ENCODE measurements at places on chromosomes 13 and 19.

- DNase-seq: no peak
Observed at GRCh38 chr13:50400035-50400726, 384.9 kb downstream of the KCNRG start.

GRCh38 chr19:48946463-48947257 lies 8.0 kb upstream of the BAX start:
- DNase-seq: no peak

DNA sequence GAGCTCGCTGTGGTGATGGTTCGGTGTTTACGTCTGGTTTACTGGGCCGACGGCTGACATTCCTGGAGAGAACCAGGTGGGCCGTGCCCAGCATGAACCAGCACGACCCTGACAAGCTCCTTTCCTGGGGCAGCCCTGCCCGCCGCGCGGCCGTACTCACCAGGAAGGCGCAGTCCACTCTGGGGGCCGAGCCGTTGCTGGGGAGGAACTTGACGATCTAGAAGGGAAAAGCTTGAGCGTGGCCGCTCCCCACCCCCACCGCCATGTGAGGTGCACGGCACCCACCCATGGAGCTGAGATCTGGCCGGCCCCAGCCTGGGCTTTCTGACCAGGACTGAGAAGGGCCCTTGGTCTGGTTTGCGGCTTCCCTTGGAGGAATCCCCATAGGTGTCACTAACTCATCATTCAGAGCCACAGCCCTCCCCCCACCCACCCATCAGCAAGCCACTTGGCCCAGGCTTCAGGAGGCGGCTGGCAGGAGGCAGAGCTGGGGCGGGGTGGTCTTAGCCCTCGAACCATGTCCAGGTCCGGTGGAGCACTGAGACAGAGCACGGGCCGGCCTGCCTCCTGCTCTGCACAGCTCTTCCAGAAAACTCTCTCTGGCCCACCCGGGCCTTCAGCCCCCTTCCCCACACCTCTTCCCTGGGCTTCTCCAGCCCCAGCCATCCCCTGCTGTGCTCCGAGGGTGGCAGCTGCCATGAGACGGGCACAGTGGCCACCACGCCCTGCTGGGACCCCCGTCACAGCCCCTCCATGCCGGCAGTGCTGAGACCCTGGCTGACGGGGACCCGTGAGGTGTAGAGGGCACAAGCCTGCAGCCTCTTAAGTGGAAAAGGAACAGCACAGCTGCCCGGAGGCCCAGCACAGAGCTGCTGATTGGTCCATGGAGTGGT lies 6.2 kb downstream of the ATP4B start:
- DNase-seq: no peak

DNA sequence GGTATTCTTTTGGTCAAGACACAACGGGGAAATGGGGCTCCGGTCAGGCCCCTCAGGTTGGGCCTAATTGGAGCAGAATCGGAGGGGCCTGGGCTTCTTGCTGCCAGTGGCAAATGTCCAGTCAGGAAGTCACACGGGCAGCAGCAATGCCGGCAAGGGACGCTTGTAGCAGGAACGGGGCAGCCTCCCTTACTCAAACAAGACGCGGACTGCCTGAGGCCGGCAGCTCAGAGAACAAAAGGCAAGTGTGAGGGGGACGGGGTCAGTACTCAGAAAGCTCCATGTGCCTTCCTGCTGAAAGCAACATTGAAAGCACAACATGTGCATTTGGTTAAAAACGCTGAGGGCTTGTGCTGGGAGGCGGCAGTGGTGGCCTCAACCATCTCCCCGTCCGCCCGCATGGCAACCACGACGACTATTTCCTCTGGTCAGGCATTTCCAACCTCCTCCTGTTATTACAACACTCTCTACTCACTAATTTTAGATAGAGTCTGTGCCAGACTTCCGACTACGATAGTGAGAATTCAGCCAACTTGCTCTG lies 20.5 kb upstream of the RASA3 start:
- DNase-seq: no peak

GRCh38 chr19:16859626-16860025 lies 29.2 kb upstream of the F2RL3 start:
- DNase-seq: no peak

DNA sequence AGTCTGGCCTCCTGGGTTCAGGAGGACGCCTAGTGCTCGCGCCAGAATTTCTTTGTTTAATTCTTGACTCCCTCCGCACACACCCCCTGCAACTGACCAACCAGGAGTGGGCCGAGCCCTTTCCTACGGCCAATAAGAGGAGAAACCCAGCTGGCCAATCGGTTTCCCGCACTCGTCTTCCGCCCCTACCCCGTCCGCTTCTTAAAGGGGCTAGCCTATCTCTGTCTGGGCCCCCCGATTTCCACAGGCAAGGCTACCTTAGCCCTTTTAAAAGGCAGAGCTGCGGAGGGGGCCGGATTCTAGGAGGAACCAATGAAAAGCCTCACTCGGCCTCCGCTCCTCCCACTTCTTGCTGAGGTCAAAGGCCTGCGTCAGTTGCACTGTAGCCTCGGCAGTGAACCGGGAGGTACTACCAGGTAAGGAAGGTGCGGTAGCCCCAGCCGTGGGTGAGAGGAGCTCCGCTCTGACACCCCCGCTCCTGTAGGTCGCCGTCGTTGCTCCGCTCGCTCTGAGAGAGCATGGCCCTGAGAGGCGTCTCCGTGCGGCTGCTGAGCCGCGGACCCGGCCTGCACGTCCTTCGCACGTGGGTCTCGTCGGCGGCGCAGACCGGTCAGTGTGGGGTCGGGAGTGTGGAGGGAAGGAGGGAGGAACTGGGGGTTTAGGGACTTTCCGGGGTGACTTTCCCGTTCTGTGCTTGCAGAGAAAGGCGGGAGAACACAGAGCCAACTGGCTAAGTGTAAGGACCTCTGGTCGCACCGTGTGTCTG lies at the start of gene GCDH:
TSS of gene GCDH (plus strand) at position 374 of the 766 bp plus-strand sequence. CDS start at position 519, 145 bp downstream.
- DNase-seq: peak; percentile 80

DNA sequence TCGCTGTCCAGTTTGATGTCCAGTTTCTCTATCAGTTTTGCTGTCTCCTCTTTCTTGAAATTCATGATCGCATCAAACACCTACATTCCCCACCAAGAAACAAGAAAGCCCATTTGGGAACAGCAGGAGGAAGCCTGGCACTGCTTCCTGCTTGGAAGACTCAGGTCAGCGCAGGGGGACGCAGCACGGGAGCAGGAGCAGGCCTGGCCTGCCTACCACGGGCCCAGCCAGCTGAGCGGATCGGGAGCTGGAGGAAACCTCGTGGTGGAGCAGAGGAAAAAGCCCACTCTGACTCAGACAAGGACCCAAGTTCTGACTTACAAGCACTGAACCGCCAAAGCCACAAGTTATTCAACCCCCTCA lies 3.9 kb downstream of the EEF2 start:
- DNase-seq: no peak

DNA sequence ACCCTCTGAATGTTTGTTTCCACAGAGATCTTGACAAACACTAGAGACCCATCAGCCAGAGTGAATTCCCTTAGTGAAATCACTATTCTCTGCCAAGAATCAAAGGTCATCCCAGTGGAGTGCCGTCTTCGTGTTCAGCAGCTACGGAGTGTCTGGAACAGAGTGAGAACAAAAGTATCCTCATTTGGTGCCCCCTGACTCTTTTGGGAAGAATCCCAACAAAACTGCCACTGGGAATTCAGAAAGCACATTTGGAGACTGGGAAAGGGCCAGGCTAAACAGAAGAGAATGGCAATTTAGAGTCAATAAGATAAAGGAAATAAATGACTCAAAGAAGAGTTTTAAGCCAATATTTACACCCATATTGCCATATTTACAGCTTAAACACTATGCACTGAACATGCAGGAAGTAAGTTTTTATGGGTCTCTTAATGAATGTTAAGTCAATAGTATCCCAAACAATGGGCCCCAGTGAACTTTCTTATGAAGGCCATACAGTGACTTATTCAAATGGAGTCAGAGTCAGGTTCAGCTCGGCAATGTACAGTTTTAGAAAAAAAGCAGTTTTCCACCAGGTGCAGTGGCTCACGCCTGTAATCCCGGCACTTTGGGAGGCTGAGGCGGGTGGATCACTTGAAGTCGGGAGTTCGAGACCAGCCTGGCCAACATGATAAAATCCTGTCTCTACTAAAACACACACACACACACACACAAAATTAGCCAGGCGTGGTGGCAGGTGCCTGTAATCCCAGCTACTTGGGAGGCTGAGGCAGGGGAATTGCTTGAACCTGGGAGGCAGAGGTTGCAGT lies 392.6 kb downstream of the KLF5 start:
- no peak for DNase-seq

- DNase-seq: no peak
Observed at GRCh38 chr13:29067306-29067945, 247.3 kb downstream of the MTUS2 start.

DNA sequence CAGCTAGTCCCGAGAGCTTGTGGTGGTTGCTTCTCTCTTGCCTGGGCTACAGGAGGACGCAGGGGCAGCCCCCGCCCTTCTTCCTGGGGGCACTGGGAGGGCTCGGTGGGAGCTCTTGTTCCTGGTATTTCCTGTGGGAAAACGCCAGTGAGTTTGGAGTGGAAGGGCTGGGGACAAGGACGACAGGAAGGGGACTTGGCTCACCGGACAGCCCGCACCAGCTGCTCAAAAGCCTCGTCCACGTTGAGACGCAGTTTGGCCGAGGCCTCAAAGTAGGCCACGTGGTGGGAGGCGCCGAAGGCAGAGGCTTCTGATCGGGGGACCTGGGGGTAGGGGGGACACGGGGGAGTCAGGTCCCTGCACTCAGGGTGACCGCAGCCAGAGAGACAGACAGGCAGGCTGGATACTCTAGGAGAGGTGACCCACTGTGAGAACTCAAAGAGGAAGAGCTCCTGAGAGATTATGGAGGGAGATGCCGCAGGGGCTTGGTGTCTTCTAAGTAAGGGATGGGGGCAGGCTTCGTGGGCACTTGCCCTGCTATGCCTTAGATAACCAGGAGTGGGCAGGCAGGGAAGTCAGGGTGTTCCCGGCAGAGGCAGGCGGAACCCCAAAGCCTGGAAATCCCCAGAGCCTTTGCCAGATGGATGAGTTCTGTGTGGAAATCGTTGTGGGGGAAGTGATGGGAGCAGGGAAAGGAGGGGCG lies 4.3 kb downstream of the RRAS start:
- DNase-seq: no peak

DNA sequence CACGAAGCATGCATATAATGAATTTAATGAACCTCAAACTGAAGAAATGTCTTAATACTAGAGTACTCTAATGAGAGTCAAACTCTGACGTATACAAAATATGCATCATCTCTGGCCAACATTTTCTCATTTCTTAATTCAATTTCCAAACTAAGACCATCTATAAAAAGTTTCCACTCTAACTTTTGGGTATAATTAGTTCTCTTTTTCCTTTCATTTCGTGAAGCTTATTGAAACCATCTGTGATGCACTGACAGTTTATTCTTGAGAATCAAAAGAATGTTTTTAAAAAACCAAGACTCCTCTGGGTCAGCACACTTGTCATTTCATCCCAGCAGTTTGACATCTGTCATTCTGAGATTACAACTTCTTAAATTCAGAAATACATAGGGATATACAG lies 90.0 kb downstream of the CAB39L start:
- DNase-seq: no peak

GRCh38 chr19:2532252-2533071 lies 56.5 kb downstream of the GADD45B start:
- DNase-seq: no peak

DNA sequence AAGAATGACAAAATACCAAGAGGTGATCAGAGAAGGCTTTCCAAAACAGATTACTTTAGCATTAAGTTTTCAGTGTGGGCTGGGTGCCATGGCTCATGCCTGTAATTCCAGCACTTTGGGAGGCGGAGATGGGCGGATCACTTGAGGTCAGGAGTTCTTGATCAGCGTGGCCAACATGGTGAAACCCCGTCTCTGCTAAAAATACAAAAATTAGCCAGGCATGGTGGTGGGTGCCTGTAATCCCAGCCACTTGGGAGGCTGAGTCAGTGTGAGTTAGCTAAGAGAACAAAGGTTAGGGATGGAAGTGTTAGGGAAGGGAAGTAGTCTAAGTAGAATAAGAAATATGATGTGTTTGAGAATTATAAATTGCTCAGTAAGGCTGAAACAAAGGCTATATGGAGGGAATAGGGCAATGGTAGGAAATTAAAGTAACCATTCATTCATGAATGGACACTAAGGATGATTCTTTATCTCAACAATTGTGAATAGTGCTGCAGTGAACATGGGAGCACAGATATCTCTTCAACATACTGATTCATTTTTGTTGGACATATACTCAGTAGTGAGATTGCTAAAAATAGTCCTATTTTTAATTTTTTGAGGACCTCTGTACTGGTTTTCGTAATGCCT lies 3.9 kb upstream of the RCBTB2 start:
- no peak for DNase-seq

GRCh38 chr19:5592531-5593342 lies 25.0 kb upstream of the TINCR start:
- DNase-seq: no peak

GRCh38 chr13:76732367-76732766 lies 153.8 kb downstream of the KCTD12 start:
- no peak for DNase-seq

DNA sequence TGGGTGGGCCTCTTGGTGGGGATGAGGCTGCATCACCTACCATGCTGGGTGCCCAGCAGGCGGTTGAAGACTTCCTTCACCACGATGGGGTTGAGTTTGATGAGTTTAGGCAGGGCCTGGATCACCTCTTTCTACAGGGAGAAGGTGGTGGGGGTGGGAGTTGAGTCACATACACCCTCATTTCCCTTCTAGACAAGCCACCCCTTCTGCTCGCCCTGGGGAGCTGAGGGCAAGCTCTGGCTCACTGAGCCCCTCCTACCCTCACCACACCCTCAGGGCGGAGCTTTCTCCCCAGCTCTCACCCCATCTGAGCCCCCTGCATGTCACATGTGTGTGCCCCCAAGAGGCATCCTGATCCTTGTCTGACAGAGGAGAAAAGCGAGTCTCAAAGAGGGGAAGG lies 7.6 kb upstream of the RSPH6A start:
- no peak for DNase-seq

GRCh38 chr19:15294561-15294990 lies 37.8 kb downstream of the BRD4 start:
- DNase-seq: no peak

GRCh38 chr19:24073807-24074206 lies 13.2 kb upstream of the ZNF254 start:
- DNase-seq: no peak
